ENCODE measurements at places on chromosomes 1 and 21.

DNA sequence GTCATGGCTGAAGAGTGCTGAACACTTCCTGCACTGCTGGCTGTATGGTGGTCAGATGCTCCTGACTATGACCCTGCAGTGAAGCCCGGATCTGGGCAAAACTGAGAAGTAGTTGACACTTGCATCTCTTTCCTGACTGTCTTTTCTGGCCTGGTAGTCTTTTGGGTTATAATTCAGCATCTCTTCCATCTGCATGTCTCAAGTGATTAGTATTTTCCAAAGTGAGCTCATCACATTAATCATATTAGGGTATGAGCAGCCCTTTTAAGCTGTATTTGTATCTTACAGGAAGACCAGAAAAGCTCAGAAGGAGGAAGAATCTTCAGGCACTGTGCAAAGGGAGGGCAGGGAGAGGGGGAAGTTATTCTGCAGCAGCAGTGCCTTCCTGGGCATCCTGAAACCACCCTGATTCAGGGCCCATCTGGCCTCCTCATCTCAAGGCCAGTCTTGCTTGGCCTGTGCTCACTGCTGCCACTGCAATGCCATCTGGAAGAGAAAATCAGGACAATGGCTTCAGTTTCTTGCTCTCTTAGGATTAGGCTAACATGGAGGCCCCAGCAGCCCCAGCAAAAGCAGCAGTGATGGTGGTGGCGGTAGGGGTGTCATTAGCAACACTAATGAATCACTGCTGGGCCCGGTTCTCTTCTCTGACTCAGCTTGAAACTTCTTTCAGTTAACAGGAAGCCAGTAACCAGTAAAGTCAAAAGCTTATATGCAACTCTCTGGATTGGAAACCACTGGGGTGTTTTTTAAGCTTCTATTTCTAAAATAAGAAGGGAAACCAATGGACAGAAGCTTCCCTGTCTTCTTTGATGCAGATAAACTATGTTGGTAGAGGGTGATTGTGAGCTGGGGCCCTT, 63.3 kb upstream of the WDR26 start:
- no peak for DNase-seq

- peak; percentile 29 for DNase-seq
Observed at GRCh38 chr1:38114241-38115026, 67.8 kb upstream of the POU3F1 start.

DNA sequence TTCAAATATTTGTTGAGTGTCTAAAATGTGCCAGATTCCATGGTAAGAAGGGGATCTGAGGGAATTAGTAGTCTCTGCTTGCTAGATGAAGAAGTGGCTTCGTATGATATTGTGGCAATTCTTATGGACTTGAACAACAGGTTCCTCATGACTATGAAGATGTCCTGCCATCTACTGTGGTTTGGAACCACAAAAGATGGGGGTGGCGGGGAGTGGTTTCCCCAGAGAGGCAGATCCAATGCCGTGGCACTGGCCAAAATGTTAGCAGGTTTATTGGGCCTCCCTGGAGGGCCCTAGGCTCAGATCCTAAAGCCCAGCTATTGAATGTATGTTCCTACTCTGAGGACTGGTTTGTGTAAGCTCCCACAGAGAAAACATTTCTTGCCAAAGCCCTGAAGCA, 120.8 kb downstream of the RGS2 start:
- DNase-seq: no peak

DNA sequence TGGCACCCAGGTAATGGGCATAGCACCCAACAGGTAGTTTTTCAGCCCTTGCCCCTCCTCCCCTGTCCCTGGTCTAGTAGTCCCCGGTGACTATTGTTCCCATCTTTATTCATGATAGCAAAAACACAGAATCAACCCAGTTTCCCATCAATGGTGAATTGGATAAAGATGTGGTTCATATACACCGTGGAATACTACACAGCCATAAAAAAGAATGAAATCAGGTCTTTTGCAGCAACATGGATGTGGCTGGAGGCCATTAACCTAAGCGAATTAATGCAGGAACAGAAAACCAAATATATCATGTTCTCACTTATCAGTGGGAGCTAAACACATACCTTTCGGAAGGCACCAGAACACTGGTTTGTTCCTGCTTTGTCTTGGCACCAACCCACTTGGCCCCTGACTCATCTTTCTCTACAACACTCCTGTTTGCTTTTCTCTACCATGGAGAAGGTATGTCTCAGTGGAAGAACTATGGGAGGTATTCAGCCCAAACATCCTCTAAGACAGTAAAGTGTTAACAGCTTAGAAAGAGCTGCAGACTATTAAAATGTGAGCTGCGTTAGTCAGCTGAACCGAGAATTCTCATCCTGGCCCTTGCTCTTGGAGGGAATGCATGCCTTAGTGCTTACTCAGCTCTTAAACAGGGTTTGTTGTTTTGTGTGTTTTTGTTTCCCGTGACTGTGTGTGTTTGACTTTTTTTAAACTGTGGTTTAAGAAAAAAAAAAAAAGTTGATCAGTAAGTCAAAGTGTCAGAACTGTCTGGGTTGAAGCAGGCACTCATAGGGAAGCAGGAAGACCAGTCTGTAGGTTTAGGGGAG, 203.0 kb downstream of the TOMM20 start:
- DNase-seq: no peak

DNA sequence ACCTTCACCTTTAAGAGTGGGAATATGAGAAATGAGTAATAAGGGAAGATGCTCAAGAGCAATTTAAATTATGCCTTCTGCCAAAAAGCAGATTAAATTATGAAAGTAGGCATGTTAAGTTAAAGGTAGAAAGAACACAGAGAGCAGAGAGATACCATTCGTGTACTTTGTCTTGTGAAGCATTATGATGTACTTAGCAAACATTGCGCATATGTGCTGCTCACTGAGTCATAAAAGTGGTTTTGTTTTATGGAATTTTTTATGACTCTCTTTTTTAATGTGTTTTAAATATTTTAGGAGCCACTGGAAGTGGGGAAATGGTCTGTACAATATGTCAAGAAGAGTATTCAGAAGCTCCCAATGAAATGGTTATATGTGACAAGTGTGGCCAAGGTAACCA, 35.3 kb downstream of the MTF2 start:
- DNase-seq: no peak

- no peak for DNase-seq
Observed at GRCh38 chr1:29854700-29855276, 618.5 kb downstream of the PTPRU start.

- DNase-seq: no peak
Observed at GRCh38 chr1:200233393-200233792, 176.4 kb downstream of the ZNF281 start.
